ENCODE measurements at places on chromosomes 5 and 9.

- DNase-seq = no peak
Observed at GRCh38 chr9:132776891-132777290, 101.2 kb downstream of the AK8 start.

- DNase-seq = no peak
Observed at GRCh38 chr5:87079219-87079618, 188.5 kb upstream of the RASA1 start.

DNA sequence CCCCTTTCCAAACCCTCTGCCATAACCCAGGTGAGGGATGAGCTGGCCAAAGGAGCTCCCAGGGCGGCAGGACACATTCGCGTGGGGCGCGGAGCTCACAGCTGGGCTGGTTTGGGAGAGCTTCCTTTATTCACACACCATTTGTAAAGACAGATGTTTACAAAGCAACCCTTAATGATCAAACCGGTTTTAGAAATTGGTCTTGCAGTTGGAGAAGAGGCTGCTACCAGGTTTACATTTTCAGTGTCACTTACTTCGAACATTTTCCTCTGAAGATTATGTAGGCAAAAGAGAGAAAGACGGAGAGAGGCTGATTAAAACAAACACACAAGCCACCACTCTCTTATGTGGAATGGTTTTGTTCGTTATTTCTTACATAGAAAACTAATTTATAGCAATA is 648.7 kb downstream of the IRX1 start:
- no peak for DNase-seq

DNA sequence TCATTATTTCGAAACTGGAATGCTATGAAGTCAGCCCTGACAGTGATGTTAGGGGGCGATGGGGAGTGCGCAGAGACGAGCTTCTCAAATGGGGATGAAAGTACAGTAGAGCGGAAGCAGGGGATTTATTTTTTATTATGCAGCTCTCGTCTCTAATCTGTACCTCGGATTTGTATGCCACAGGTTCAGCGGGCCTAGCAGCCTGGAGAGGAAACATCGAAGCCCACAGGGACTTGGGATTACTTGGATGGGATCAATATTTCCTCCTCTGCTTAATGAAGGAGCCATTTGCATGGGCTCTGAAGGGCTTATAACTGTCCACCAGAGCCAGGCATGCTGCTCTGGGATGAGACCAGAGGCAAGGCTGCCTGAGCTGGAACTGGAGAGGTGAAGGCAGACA is 133.5 kb upstream of the RAPGEF1 start:
- no peak for DNase-seq

DNA sequence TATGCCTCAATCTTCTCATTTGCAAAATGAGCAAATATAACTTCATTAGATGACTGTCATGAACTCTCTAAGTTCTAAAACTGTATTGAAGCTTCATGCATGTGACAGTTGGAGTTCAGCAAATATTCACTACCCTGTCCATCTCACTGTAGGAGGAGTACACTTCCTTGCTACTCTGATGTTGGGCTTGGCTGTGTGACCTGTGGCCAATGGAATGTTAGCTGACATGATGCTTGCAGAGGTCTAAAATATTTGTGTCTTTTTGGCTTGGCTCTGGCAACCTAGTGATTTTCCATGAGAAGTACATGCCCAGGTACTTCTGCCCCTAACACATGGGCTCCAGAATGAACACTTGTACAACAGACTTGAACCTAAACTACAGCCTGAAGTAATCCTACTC is 203.1 kb upstream of the ANKH start:
- no peak for DNase-seq

GRCh38 chr9:136990242-136990911 is 1.8 kb upstream of the PAXX start:
- no peak for DNase-seq

DNA sequence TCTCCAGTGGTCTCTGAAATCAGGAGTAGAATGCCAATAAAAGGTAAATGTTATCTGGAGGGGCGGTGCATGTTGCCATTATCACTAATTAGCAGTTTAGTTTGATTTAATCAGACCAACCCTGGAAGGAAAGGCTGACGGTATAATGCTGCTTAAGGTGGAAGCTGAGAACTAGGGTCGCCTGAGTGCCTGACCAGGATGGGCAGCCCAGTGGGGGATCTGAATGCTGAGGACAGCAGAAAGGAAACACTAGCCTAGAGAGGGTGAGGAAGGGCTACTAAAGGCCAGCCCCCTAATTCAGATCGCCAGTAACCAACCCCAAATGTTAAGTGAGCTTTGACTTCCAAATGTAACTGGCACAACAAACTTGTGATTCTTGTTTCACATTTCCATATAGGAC is 172.2 kb downstream of the APBA1 start:
- no peak for DNase-seq

- DNase-seq = no peak
Observed at GRCh38 chr5:137462816-137463520, 36.2 kb downstream of the SPOCK1 start.

GRCh38 chr5:56412601-56413379 is 179.7 kb upstream of the ANKRD55 start:
- no peak for DNase-seq

DNA sequence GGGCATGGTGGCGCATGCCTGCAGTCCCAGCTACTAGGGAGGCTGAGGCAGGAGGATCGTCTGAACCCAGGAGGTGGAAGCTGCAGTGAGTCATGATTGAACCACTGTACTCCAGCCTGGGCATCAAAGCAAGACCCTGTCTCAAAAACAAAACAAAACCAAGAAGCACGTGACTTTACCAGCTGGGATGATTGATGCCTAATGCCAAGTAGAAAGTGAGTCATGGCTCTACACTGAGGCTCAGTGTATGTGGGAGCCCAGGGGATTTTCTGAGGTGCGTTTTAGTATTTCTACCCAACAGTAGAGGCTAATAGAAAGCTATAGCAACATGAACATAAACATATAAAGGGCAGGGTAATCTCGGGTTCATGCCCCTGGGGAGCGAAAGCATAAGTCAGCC is 13.9 kb upstream of the BRD3OS start:
- DNase-seq = no peak

DNA sequence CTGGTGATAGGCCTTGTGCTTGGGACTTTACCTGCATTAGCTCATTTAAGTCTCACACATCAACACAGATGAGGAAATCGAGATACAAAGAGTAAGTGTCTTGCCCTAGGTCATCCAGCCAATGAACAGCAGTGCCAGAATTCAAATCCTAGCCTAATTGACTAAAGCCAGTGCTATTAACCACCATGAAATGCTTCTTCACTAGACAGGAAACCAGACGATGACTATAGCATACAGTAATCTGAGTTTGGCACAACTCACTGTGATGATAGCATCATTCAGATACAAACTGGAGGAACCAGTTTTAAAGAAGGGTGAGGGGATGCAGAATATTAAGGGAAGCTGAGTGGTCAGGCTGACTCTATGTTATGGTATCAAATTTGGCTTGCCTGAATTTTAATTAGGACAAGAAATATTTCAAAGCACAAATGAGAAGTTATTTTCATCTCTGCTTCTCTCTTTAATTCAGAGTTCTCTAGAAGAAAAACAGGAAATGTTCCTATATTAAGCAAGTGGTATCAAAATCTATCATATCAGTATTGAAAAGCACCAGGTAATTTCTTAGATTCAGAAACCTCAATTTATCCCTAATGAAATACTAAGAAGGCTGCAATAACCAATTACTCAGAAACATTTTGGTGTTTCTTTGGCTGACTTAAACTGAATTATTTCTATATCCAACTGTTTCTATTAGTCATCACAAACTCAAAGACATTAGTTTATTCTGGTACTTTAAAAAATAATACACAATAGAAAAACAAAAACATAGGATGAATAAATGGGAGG is 147.0 kb upstream of the RASA1 start:
- no peak for DNase-seq

DNA sequence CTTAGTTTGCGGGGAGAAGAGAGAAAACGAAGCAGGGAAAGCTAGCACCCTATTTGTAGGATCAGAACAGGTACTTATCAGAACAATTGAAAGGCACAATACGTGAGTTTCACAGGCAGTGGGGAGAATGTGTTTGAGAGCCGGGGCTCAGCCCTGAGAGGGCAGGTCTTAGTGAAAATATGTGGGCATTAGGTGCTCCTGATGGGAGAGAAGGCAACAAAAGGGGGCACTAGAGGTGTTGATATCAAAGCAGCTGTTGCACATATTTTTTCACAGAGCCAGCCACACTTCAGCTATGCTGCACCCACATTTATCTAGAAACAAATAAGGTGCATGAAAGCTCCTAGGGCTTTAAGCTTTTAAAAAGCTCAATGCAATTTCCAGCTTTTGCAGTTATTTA is 99.7 kb upstream of the MAN2A1 start:
- no peak for DNase-seq

GRCh38 chr5:67287510-67288268 is 91.1 kb upstream of the CD180 start:
- peak; percentile 85 for DNase-seq

- DNase-seq = no peak
Observed at GRCh38 chr9:136353757-136354488, 9.6 kb downstream of the DNLZ start.

- no peak for DNase-seq
Observed at GRCh38 chr9:76269789-76270188, 124.4 kb downstream of the RFK start.

GRCh38 chr5:10162468-10162867 is 87.2 kb downstream of the ATPSCKMT start:
- no peak for DNase-seq

GRCh38 chr5:34957321-34957720 is 28.0 kb downstream of the DNAJC21 start:
- no peak for DNase-seq

DNA sequence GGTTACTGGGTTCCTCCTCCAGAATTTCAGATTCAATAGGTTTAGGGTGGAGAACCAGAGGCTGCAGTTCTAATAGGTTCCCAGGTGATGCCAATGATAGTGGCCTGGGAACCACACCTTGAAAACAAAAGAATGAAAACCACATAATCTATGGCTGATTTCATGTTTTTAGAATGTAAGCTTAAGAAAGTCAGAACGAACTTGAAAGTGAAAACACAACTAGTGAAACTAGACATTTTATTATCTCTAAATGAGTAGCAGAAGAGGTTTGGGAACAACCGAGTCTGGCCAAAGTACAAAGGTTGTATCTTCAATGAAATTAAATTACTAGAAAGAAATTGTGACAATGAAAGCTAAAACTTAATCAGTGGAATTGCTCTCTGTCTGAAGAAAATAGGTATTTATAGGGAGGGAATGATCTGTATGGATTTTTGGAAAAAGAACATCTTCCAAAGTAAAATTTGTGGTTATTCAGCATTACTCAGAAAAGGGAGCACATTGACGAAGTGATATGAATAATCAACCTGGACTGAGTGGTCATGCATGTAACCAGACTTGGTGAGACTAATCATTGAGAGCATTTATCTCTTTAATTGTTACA is 24.9 kb upstream of the CEP120 start:
- DNase-seq = no peak

DNA sequence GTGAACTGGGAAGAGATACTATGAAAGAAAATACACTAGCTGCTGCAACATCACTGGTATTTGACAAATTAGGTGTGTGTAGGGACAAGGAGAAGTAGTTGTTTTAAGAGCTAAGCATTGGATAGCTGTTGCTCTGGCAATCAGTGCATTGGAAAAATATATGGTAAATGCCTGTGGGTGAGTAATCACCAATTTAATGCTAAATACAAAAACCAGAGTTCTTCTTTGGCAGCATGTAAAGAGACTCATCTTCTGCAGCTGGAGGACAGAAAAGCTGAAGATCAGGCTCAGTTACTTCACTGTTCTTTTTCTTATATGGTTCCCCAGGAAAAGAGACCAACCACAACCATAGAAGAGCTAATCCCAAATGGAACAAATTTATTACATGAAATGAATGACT is 201.8 kb upstream of the MPDZ start:
- DNase-seq = no peak

GRCh38 chr5:57167201-57167600 is 6.7 kb upstream of the GPBP1 start:
- DNase-seq = no peak

DNA sequence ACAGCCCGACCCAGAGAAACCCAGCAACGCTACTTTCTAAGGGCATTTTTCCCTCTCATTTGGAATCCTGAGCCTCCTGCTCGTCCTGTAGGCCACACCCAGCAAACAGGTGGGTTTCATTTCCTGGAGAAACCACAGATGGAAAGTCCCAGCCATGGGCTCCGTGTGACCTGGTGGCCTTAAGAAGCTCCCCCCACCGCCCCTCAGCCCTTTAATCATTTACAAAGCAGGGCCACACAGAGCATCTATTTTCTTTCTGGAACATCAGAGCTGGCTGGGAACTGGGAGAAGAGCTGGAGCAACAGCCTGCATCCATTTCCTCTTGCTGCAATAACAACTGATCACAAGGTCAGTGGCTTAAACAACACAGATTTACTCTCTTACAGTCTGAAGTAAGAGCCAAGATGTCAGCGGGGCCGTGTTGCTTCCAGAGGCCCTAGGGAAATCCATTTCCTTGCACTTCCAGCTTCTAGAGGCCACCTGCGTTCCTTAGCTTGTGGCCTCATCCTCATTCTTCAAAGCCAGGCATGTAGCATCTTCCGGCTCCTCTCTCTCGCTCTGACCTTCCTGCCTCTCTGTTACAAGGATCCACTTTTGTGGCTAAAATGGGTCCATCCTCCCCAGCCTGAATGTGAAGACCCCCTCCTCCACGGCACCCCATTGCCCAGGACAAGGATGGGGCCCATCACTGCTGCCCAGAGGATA is 40.5 kb downstream of the C9orf50 start:
- no peak for DNase-seq

DNA sequence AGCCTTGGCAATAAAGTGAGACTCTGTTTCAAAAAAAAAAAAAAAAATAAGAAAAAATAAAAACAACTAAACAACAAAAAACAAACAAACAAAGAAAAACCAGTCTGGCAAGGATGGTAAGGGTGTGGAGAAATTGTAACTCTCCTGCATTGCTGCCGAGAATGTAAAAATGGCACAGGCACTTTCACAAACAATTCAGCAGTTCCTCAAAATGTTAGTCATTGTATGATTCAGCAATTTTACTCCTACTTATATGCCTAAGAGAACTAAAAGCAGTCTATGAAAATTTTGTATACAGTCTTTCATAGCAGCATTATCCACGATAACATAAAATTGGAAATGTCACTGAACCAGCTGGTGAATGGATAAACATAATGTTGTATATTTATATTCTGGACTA is 280.4 kb downstream of the CDH9 start:
- no peak for DNase-seq

DNA sequence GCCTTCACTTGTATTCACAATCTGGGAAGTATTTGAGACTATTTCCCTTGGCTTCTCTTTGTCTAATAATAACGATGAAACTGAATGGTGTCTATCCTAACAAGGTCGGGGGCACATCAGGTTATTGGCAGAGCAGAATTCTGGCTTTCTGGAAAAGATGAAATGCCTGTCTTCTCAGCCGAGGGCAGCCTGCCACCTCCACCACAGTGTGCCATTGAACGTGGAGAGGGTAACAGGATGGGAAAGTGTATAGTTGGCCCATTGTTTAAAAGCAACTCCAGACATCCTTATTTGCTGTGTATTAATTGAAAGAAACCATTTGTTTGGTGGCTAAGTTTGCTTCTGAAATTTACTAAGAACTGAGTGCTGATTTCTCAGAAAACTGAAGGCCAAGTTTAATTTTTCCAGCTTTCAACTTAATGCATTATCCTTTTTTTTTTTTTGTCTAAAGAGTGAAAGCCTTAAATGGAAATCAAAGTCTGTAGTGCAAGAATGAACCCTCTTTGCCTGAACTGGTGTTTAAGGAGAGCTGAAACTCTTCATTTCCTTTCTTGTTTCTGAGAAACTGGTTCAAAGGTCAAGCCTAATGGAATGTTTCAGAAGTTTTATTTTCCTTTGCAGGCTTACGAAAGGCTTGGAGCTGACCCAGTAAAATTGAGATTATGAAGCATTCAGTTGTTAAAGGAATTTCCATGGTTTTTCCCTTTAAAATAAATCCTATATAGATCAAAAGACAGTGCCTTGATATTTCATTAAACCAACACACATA is 563.7 kb upstream of the DAP start:
- no peak for DNase-seq

Measured in NCI-H187 treated with DMSO at 0.1 percent for 48 hours (cell line).